NCI-H1048 (cell line): ENCODE measurements at places on chromosomes 6 and 20.
A peak's percentile ranks its signal among the peaks of the same experiment; 100 is the strongest.

GRCh38 chr20:7858734-7859250 is 81.5 kb downstream of the HAO1 start:
- DNase-seq: no peak

GRCh38 chr6:142207265-142207877 is 60.3 kb downstream of the VTA1 start:
- DNase-seq: peak; percentile 67

- no peak for DNase-seq
These were observed 6.2 kb downstream of the RSPO3 start for GRCh38 chr6:127124680-127125079.

- DNase-seq: no peak
These were observed 3.2 kb downstream of the TTBK1 start for GRCh38 chr6:43246301-43247113.

DNA sequence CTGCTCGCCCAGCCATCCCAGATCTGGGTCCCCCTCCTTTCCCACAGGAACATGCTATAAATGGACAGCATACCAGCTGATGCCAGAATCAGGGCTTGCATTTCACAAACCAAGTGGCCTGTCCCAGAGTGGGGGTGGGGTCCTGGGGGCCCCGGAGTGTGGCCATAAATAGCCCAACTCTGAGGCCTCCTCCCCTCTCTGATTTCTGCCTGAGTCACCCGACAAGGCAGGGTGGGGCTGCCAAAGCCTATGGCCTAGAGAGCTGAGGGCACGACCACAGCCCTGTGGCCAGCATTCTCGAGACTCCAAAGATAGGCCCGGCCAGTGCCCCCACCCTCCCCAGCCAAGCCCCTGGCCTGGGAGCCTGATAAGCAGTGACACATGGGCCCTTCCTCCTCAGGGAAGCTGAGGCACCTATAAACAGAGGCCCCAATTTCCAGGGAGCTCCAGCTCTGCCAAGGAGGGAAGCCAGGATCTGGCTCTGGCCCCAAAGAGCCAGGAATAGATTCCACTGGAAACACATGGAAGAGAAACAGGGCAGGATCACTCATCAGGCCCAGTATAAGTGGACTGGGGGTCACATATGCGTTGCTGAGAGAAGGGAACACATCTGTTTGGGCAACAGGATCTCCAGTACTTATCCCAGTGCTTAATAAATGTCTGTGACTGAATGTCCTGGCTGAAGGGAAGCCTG is 20.3 kb downstream of the SNTA1 start:
- DNase-seq: no peak

DNA sequence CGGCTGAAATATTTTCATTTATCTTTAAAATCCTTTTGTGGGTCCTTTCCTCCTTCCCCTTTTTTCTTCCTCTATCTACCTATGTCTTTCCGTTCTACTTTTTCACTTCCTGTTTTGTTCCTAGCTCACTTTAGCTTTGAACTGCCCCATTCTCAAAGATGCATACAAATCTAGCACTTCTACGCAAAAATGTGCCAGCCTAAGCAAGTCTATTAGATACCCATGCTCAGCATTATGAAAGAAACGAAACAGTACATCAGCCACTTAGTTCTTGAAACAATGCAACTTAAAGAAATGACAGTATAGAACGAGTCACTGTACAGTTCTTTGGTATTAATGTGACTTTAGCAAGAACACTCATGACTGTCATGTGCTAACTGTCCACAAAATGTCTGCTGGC is 47.3 kb upstream of the MARCKS start:
- no peak for DNase-seq

GRCh38 chr6:123316733-123317323 is 319.9 kb downstream of the TRDN start:
- no peak for DNase-seq

- DNase-seq: no peak
These were observed 6.1 kb downstream of the MYL9 start for GRCh38 chr20:36547186-36548005.

DNA sequence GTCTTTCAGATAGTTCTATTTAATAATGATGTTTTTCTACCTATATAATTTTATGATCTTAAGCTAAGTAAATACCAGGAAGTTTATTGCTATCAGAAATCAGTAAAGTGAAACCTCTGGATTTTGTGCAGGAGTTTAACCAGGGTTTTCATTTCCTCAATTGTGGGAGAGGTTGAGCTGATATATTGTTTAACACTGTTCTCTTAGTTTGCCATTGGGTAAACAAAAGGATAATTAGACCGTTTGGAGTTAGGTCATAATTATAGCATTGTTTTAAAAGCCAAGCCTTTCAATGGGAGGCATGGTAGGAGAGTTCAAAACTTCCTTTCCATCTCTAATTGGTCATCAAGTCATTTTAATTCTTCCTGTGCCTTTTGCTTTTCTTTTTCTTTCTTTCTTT is 58.7 kb downstream of the STXBP5 start:
- no peak for DNase-seq

DNA sequence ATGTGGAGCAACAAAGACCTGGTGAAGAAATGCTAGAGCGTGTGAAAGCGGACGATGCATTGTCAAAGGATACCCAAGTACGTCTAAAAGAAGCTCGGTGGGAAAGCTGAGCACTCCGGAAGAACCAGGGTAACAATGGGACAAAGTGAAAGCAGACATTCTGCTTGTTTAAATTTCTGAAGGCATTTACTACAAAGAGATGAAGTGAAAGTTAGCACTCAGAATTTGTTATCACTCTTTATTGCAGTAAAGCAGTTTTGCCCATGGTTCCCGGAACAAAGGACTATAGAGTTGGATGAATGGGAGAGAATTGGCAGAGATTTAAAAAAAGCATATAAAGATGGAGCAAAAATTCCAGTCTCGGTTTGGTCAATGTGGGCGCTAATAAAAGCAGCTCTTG is 12.8 kb upstream of the IRAK1BP1 start:
- no peak for DNase-seq

GRCh38 chr6:141057761-141058160 is 1075.0 kb upstream of the GJE1 start:
- no peak for DNase-seq

DNA sequence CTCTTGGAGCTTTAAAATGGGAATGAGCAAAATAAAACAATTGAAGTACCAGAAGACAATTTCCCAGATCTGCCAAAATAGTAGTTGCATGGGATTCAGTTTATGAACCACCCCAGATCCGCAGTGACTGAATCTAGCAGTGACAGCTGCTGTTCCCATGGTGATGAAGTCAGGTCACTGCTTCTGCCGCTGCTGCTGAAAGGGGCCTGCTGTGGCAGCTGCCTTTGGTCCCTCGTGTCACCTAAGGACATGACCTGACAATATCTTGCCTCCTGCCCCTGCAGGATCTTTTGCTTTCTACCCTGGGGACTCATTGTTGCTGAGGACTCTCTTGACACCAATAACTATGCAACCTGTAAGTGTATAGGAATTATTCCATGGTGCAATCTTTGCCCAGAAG is 34.3 kb upstream of the OGFRL1 start:
- no peak for DNase-seq
